Cortex of kidney (tissue), 1 donor: ENCODE measurements at places on chromosomes 6 and 20.

GRCh38 chr20:38751360-38751976, 3.2 kb downstream of the ACTR5 start:
- DNase-seq, result no peak

DNA sequence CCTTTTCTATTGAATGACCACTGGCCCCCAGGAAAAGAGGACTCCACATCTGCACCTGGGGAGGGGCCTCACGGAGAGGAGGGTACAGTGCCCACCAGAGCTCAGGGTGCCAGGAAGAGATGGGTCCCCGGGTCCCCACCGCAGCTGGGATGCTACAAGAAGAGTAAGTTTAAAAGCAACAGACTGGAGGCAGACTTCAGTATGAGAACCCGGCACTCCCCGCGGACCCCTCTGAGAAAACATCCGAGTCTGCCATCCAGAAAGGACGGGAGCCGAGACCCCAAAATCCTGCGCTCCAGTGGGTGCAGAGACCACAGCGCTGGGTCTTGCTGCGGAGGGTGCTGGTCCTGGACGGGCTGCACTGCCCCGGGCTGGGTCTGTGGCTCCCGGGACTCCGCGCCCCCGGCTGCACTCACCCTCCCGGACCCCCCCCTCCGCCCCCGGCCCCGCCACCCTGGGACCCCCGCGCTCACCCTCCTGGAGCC, 350 bp downstream of the HELZ2 start:
- DNase-seq, result no peak

DNA sequence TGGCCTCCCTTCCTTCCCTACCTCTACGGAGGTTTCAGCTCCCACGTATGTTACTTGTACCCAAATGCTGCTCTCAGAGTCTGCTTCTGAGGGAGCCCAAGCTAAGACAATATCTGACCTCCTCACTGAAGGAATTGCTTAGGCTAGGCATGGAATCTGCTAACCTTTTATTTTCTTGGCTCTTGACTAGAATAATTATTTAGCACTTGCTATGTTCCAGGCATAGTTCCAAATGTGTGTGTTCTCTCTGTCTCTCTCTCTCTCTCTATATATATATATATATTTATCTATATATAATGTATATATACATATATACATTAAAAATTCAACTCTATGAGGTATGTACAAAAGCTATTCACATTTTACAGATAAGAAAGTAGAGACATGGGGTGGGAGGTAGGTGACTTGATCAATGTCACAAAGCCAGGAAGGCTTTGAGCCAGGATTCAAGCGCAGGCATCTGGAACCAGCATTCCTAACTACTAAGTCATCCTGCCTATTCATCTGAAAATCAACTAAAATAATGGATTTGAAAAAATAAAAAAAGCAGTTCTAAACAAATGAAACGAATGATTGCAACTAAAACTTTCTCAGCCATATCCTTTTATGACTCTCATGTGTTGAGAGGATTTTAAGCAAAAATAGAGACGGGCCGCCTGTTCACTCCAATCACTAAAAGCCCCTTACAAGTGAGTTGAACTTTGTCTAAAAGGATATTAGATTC, 189.7 kb upstream of the JAG1 start:
- DNase-seq, result no peak

- DNase-seq, result no peak
Observed at GRCh38 chr6:4941782-4942672, 61.8 kb downstream of the RPP40 start.

GRCh38 chr6:38470548-38470947, 169.2 kb downstream of the BTBD9 start:
- DNase-seq, result no peak

DNA sequence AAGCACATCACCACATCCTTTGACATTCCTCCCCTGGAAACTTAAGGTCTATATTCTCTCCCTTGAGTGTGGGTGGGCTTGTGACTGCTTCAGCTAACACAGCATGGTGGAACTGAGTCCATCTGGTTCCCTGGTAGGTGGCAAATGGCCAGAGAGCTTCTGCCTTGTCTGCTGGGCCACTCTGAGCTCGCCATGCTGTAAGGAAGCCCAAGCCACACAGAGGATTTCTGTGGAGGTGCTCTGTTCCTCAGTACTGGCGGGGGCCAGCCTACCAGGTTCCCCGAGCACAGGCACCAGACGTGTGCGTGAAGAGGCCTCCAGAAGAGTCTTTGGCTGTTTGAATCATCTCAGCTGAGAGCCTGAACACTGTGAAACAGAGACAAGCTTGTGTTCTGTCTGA, 41.6 kb upstream of the PMEPA1 start:
- no peak for DNase-seq

DNA sequence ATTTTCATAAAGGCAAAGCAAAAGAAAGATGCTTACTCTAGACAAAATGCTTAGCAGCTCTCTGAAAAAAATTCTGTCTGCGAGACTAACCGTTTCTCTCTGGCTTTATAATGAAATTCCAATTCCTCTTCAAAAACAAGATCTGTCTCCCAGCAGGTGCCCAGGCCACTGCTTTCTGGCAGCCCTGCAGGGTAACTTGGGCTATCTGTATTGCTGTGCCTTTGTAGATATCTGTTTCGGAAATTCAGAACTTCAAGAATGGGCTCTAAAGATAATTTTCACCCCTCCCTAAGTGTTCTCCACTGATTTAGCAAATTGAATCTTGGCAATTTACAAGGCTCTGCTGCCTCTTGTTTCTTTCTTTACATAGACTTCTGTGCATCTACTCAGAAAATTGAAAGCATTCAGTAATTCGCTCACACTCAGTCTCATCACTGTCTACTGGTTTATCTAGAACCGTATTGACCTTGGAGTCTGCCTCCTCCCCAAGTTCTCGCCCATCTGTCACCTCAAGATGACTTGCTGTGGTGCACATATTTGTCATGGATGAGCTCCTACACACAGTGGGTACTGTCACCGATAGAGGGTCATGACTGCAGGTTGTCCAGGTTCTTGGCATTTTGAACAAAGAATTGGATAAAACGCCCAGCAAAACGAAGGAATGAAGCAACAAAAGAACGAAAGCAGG, 26.4 kb upstream of the FABP7 start:
- no peak for DNase-seq

DNA sequence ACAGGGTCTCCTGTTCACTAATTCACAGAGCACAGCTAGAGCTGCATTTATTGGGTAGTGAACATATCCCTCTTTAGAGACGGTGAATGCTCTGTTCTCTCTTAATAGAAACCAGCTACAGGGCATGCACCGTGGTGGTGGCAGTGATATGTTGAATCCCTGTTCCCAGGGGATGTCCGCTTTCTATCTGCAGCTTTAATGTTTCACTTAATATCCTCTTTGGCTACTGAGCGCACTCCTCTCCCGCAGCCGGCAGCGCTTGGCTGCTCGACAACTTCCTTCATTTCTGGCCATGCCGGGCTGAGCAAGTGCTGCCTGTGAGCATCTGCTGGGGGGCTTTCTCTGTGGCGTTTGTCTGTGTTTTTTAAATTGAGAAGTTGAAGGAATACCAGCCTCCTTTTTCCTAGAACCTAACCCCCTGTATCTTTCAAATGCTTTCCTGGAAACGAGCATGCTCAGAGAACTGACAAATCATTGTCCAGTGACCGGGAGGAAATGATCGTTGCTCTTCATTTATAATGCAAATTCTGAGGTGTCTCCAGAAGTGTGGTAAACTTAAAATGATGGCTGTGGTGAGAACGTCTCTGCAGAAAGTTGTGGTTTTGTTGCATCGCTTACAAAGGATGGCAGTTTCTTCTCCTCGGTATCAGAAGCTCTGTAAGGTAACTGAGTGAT, 297.9 kb downstream of the UTRN start:
- no peak for DNase-seq

DNA sequence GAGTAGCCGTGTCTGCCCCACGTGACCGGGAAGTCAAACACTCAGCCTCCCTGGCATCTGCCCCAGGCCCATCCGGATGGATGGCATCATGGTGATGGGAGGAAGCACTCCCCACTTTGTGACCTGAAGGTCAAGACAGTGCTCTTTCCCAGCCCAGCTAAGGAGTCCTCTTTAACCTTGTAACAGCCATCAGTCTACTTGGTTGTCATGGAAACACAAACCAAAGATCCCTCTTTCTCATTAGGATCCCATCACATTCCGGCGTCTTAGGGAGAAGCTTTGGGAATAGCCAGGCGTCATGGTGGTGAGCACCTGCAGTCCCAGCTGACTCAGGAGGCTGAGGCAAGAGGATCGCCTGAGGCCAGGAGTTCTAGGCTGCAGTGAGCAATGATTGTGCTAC, 90.9 kb upstream of the FOXC1 start:
- no peak for DNase-seq

DNA sequence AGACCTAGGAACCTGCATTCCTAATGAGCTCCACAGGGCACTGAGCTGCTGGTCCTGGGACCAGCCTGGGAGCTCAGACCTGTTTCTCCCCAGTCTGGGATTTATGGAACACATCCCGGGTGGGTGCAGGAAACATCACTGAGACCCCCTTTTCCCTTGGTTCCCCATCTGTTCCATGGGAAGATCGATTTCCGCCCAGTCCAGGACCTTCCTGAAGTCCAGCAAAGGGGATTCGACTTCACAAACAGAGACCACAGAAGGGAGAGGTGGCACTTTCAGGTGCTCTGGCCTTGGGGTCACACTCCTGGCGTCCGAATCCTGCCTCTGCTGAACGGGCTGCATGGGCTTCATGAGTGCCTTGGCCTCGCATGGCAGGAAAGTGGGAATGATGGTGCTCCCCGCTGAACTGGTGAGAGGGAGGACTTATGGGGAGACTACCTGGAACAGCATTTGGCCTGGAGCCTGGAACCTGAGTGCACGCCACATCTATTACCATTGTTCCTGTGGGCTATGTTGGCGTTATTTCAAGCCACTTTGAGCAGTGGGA, 296.3 kb downstream of the TAF4 start:
- DNase-seq, result no peak

- DNase-seq, result no peak
Observed at GRCh38 chr6:16239798-16240123, 1.4 kb downstream of the GMPR start.

- no peak for DNase-seq
Observed at GRCh38 chr6:123777563-123777962, 26.1 kb upstream of the NKAIN2 start.

DNA sequence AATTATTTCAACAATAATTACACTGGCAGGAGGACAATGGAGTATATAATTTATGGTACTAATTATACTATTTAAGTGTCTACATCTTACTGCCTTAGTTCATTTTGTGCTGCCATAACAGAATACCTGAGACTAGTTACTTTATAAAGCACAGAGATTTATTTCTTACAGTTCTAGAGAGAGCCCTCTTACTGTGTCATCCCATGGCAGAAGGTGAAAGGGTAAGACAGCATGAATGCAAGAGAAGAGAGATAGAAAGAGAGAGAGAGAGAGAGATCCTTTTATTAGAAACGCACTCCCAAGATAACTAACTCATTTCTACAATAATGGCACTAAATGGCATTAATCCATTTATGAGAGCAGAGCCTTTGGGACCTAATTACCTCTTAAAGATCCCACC, 314.7 kb downstream of the EPM2A start:
- no peak for DNase-seq

- DNase-seq, result no peak
Observed at GRCh38 chr20:14488756-14489479, 151.5 kb upstream of the FLRT3 start.

DNA sequence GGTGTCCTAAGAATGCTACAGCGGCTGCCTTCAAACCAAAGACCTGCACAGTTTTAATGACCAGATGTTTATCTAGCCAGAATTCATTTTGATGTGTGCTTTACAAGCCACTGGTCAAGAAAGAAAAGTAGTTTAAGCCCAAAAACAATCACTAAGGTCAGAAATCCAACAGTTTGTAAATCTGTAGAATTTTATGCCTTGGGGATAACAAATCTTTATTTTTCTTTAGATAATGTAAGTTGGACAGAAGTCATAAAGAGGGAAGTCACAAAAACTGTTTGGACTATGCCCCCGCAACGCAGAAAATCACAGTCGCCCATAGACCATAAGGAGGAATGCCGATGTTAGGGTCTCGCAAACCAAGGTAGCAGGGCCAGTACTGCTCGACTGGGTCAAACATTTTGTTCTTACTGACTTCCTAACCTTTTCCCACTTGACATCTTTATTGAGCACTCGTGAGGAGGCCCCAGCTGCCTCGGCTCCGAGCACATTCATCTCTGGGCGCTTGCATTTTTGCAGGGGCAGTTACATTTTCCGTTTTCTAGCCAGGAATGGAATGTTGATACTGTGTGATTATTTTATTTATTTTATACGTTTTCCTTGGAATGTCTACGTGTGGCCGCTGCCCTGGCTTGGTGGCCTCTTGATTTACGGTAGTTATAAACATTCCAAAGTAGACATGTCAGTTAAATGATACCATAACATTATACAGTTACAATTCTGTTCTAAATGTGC, 56.7 kb upstream of the APCDD1L start:
- DNase-seq, result no peak
